ENCODE measurements at places on chromosomes 2 and 18. TPM values are rescaled to one million over a fixed set of nuclear protein-coding genes. Genes with fewer than 3 reads are reported as not detected.

DNA sequence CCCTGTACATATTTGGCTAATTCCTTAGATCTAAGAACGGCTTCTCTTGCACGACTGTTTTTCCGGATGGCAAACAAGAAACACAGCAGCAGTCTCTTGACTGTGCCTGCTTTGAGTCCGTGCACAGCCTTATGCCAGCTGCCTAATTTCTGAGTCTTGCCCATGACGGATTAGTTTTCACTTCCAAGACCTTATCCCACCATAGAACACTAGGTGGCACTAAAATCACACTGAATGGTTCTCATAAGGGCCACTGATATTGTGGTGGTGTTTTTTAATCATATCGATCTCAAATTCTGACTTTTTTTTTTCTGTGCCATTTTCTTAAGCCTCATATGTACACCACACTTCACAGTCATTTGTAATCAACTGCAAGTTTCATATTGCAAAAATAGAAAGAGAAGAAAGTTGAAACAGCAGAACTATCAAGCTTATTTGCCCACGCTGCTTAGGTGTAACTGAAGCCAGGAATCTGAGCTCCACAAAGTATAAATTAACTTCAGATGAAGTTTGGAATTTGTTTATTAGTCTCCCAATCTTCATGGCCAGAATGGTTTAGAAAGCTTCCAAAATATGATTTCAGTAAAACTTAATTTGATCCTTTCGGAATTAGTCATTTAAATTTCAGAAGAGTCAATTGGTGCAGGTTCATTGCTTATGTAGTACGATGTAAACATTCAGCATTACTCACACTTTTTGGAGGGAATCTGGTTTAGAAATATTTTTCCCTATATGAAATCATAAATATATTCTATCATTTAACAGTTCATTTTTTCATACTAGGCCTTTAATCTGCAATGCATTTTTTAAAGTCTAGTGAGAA, 45.5 kb upstream of the SCN7A start:
- no peak for DNase-seq
- no peak overlapping the region for H3K4me3 ChIP-seq
- H3K27me3 ChIP-seq: peaks cover 4% of the 10 kb centered on the region
- H3K27ac ChIP-seq: no peak overlapping the region
- H3K4me1 ChIP-seq: no peaks in the 10 kb centered on the region
- no peaks in the 10 kb centered on the region for H3K36me3 ChIP-seq

GRCh38 chr2:80568011-80568410, 263.5 kb upstream of the LRRTM1 start:
- no peak overlapping the region for H3K4me3 ChIP-seq
- H3K27me3 ChIP-seq: no peaks in the 10 kb centered on the region
- no peaks in the 10 kb centered on the region for H3K4me1 ChIP-seq
- H3K36me3 ChIP-seq: no peaks in the 10 kb centered on the region
- no peak for DNase-seq

DNA sequence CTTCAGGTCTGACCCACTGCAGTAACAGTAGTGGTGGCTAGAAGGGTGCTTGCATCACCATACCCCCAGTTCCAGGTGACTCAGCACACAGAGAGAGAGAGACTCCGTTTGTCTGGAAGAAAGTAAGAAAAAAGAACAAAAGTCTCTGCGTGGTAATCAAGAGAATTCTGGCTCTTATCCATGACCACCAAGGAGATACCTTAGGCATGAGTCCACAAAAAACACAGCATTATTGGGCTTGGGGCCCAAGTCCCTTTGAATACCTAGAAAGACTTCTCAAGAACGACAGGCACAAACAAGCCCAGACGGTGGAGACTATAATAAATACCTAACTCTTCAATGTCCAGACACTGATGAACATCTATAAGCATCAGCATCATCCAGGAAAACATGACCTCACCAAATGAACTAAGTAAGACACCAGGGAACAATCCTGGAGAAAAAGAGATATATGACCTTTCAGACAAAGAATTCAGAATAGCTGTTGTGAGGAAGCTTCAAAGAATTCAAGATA, 21.7 kb upstream of the BAZ2B start:
- H3K27me3 ChIP-seq: no peaks in the 10 kb centered on the region
- no peak for DNase-seq
- no peak overlapping the region for H3K4me3 ChIP-seq
- no peaks in the 10 kb centered on the region for H3K4me1 ChIP-seq
- no peaks in the 10 kb centered on the region for H3K36me3 ChIP-seq

GRCh38 chr2:60708630-60709320, 47.3 kb upstream of the PAPOLG start:
- no peak overlapping the region for H3K4me3 ChIP-seq
- H3K4me1 ChIP-seq: no peaks in the 10 kb centered on the region
- no peak overlapping the region for H3K27ac ChIP-seq

GRCh38 chr2:9206991-9207640, 504 bp downstream of the ASAP2 start:
- H3K36me3 ChIP-seq: no peaks in the 10 kb centered on the region
- DNase-seq: peak; percentile 71
- H3K4me3 ChIP-seq: peak overlapping the region; percentile 79
- peak overlapping the region; percentile 98 for H3K27ac ChIP-seq

DNA sequence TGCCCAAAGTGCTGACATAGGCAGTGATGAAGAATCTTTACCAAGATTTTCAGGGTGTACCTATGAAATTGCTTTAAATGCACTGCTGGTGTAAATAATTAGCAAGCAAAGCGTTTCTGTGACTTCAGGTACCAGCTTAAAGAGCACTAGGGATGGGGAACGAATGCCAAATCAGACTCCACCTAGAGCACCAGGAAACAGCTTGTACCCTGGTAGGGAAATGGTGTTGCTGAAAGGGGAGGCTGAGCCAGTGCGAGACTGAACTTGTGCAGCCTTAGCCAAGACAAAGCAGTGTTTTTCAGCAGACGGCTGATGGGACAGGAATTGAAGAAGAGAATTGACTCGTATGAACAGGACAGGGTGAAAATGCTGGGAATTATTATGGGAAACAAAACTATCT, 65.6 kb downstream of the TWSG1 start:
- DNase-seq: no peak
- H3K36me3 ChIP-seq: peaks cover 5% of the 10 kb centered on the region
- H3K27me3 ChIP-seq: no peaks in the 10 kb centered on the region
- H3K27ac ChIP-seq: no peak overlapping the region

GRCh38 chr2:43158259-43158880, 68.0 kb downstream of the ZFP36L2 start:
- peak; percentile 94 for DNase-seq
- H3K4me3 ChIP-seq: peak overlapping the region; percentile 5
- H3K36me3 ChIP-seq: no peaks in the 10 kb centered on the region
- peaks cover 31% of the 10 kb centered on the region for H3K4me1 ChIP-seq
- no peaks in the 10 kb centered on the region for H3K27me3 ChIP-seq

GRCh38 chr2:17798338-17798737, 17.9 kb upstream of the MSGN1 start:
- H3K27me3 ChIP-seq: no peaks in the 10 kb centered on the region
- H3K4me1 ChIP-seq: no peaks in the 10 kb centered on the region
- no peak for DNase-seq
- no peak overlapping the region for H3K4me3 ChIP-seq
- no peak overlapping the region for H3K27ac ChIP-seq

DNA sequence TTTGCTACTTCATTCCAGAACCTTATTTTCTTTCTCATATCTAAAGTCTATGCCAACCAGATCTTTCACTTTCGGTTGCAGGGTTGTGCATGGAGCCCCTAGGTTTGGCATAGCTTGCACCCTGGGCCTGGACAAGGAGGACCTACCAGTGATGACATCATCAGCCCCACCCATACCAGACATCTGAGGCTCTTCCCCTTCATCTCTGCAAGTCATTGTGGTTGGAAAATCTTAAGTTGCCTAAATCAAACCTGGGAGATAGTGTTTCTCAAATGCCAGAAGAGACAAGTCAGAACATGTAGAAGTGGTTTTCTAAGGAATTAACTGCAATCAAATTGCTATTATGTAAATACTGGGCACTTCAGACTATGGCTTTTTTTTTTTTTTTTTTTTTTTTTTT, 363.3 kb downstream of the ZNF516 start:
- no peaks in the 10 kb centered on the region for H3K27me3 ChIP-seq
- H3K27ac ChIP-seq: no peak overlapping the region
- DNase-seq: no peak
- H3K4me3 ChIP-seq: no peak overlapping the region
- H3K4me1 ChIP-seq: no peaks in the 10 kb centered on the region
- H3K36me3 ChIP-seq: no peaks in the 10 kb centered on the region

Gene CAPN13
- not detected for total RNA-seq

Gene ATG9A
- total RNA-seq: 135 TPM

Gene TUBA4B
- not detected for total RNA-seq

Gene UPP2
- not detected for total RNA-seq

Gene GAREM1
- total RNA-seq: 8.9 TPM

Gene LIMS2
- total RNA-seq: 169 TPM

Gene GALNT14
- total RNA-seq: not detected

Data from ascending aorta (tissue), 2 donors.